Stimulated activated CD4-positive, alpha-beta T cell treated with anti-CD3 and anti-CD28 coated beads, Interleukin-15, amount 100 ng/mL, for 1 hour (primary cell): ENCODE measurements at places on chromosomes 7 and 10.

- no peak for DNase-seq
Observed at GRCh38 chr7:98418636-98419315, 17.9 kb upstream of the BAIAP2L1 start.

GRCh38 chr10:124703778-124704427 lies 40.3 kb downstream of the FAM53B start:
- no peak for DNase-seq

DNA sequence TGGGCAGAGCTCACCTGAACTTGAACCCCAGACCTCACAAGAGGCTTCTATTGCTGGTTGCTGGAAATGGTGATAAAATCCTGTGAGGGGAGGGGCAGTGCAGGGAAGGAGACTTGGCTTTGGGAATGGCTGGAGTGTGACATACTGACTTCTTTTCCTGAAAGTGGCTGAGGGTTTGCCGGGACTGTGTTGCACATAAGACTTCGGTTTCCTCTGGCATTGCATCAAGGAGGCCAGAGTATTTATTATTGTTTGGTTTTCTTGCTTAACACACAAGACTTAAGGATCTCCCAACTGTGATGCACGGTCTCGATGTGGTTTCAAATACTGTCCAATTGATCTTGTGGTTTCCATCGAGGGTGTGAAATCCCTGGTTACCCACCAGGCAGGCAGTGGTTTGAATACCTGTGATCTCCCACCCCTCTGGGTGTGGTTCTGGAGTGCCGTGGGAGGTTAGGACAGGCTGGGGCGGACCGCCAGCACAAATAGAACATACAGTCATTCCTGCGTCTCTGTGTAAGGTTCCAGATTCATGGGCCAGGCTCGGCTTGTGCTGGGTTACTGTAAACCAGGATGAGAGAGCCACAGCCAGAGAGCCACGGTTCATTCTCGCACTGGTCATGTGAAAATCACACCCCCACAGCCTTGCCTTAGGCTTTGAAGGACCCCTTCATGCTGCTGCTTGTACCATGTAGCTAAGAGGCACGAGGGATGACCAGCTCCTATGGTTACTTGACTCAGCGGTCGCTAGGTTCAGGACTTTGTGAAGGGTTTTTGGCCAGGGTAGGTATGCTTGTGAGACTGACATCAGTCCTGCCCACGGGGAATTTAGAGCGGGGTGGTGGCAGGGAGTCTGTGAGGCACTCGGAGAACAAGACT lies 39.2 kb downstream of the WBP1L start:
- no peak for DNase-seq

DNA sequence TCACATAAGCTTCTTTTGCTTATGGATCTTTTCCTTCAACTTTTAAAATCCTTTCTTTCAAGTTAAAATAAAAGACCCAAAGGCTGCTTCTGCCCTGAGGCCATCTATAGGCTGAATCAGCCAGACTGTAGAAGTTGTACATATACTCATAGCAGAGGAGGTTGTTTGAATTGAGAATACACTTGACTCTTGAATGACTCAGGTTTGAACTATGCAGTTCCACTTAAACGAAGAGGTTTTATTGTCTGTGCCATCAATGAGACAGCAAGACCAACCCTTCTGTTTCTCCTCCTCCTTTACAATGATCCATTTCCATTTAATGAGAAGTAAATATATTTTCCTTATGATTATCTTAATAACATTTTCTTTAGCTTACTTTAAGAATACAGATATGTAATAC lies 5.8 kb downstream of the ZNF365 start:
- no peak for DNase-seq
